ENCODE measurements at places on chromosomes 6 and 20. TPM values are rescaled to one million over a fixed set of nuclear protein-coding genes. Genes with fewer than 3 reads are reported as not detected.

- no peak for DNase-seq
These were observed 11.4 kb upstream of the TBX18 start for GRCh38 chr6:84775751-84776150.

DNA sequence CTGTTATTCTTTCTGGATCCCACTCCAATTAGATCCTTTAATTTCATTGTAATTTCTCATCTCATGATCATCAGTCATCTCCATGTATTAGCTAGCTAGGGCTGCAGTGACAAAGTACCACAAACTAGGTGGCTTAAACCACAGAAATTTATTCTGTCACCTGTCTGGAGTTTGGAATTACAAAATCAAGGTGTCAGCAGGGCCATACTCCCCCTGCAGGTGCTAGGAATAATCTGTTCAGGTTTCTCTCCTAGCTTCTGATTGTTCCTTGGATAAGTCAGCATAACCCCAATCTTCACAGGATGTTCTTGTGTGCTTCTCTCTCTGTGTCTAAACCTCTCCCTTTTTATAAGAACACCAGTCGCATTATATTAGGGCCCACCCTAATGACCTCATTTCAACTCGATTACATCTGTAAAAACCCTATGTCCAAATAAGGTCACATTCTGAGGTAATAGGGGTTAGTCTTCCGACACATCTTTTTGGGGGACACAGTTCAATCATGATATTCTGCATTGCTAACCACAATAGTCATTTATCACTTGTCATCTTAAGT, 40.5 kb downstream of the BEND6 start:
- DNase-seq: no peak

DNA sequence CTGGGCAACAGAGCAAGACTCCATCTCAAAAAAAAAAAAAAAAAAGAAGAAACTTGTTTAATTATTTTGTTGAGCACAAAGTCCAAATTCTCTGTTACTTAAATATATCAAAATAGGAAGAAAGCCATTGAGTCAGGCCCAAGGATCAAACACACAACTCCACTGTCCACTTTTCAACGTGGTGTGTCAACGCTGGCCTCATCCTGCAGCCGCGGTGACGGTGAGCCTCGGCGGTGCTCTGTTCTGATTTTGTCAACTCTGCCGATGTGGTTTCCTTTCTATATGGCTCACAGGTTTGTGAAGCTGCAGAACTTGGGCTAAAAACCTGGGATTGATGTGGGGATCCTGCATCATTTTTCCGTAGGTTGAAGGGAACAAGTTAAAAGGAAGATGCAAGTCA, 3.2 kb upstream of the SMOC2 start:
- DNase-seq: no peak

GRCh38 chr20:49446080-49446479, 36.4 kb downstream of the KCNB1 start:
- no peak for DNase-seq

The ARG1 gene
- not detected for total RNA-seq

The MUC21 gene
- total RNA-seq: not detected

The SGK1 gene
- total RNA-seq: 46.4 TPM

The PI16 gene
- total RNA-seq: not detected
